ENCODE measurements at places on chromosomes 1 and 21.

- no peak for DNase-seq
Measured at GRCh38 chr1:215731699-215732098, 164.6 kb downstream of the KCTD3 start.

DNA sequence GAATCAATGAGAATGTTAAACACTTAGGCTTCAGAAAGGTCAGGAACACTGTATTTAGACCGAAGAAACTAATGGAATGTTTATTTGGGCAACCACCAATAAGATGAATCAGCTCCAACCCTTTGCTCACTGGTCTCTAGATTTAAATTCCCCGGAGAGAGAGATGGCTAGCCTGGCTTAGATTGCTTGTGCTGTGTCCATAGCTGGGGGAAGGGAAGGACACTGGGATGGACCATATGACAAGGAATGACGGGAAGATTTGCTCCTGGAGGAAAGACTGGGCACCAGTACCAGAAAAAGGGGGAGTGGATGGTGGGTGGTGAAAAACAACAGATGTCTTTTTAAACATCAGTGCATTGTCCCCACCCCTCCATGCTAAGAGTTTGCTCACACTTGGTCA is 426.6 kb downstream of the DUSP10 start:
- DNase-seq: no peak

DNA sequence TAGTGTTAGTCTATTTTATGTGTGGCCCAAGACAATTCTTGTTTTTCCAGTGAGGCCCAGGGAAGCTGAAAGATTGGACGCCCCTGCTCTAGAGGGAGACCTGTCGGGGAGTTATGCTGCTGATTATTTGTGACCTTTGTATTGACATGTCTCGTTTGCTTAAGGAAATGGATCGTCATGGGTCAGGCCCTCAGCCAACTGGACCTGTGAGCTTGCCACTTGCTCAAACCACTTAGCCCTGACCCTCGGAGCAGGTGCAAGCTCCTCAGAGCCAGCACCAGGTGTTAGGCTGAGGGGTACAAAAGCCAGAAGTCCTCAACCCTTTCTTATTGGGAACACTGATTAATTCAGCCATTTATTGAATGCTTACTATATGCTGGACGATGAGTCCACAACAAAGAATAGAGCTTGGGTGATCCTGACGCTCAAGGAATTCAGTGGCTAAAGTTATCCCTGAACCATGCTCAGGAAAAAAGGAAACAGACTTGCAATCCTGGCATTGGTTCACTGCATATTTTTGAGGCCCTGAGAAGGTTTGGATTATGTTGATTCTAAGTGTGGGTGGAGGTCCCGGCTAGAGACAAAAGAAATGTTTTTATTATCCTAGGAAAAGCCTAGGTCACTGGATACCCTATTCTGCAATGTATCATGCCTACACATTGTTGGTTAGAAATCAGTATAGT is 19.0 kb downstream of the TGFB2 start:
- DNase-seq: no peak

GRCh38 chr1:109902204-109902985 is 8.3 kb upstream of the CSF1 start:
- no peak for DNase-seq

DNA sequence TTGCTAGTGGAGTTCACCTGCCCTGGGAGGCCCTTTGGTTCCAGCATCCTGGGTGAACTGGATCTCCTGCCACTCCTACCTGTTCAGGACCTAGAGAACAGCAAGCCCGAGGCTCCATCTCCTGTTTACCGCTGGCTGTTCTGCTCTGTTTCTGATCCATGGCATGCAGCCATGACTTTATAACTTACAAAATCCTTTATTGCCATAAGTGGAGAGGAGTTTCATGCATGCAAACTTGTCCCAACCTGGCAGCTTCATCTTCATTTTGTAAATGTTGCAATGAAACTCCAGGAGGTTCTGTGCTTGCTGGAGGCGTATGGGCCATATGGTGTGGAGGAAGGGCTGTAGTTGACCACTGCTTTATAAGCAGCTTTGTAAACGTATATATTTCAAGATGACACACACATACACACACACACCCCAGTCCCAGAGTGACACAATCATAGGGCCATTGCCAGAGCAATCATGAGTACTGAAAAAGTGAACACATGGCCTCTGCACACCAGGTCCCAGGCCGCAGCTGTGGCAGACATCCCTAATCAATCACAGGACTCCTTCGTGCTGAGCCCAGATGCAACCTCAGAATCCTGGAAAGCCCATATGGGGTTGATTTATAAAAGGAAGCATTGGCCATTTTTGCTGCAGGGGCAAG is 69.0 kb downstream of the UBIAD1 start:
- no peak for DNase-seq

DNA sequence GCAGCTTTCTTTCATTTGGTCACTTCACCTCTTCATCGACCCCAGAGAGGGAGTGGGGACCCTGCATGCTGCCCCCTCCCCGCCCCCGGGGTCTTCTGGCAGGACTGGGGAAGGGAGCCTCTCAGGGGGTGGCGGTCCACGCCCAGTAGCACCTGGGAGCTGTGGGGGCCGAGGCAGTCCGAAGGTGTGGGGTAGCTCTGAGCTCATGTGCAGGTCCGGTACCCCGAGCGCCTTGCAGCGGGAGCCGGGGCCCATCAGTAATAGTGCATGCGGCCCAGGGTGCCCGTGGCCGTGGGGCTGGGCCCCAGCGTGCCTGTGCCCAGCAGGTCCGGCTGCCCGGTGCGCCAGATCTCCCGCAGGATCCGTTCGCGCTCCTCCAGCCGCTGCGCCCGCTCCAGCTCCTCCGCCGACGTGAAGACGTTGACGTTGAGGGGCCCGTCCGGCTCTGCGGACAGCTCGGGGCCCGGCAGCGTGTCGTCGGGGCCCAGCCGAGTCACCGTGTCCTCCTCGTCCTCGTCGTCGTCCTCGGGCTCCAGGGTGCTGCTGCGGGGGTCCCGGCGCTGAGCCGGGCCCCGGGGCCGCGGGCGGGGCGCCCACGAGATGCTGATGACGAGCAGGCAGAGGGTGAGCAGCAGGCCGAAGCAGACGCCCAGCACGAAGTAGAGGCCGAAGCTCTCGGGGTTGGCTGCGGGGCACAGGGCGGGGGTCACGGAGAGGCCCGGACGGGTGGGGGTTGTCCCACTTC is 1.2 kb downstream of the EVA1B start:
- no peak for DNase-seq

GRCh38 chr1:102529446-102529845 is 532.7 kb upstream of the OLFM3 start:
- no peak for DNase-seq

DNA sequence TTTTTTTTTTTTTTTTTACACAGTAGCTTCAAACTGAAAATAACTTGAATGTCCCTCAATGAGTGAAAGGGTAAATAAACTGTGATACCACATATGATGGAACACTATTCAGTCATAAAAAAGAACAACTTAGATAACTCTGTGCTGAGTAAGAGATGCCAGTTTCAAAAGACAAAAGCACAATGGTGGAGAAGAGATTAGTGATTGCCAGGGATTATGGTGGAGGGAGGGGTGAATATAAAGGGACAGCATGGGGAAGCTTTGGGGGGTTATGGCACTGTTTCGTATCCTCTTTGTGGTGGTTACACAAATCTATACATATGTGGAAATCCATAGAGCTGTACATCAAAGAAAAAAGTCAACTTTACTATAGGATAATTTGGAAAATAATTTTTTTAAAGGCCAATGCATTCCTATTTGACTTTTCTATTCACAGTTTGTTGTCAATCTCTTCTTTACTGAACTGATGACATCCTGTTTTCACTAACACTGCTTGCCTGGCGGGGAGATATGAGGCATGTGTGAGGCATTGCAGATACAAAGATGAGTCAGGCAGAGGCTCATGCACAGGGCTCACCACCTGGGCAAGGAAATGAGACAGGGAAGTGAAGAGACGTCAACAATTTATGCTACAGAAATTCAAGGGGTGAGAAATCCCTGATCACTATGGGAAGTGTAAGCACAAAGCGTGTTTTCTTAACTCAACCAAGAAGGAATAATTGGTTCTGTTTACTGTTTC is 302.7 kb downstream of the DUSP10 start:
- DNase-seq: no peak

DNA sequence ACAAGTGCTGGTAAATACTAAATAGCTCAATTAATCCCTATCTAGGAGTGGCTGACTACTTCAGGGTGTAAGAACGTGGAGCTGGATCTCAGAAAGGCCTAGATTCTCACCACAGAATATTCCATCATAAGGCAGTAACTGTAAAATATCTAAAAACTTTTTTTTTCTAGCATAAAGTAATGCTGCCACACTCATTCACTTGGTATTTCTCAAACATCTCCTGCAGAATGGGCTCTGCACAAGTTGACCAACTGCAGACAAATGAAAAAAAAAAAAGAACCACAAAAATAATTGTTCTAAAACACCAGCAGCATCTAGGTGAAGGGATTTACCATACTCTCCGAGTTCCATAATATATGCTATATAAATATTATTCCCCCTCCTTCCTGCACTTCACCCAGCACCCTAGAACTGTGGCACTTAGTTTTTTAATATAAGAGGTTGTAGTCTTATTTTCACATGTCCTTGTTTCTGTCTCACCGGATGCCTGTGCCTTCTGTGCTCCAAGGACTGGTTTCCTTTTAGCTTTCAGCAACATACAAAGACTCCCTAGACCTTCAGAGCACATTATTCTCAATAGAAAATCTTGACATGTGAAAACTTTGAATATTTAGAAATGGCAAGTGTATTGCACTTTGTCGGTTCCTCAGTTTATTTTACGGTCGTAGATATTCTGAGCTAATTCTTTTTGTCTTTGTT is 8.9 kb downstream of the VSIG8 start:
- DNase-seq: no peak

- DNase-seq: no peak
Measured at GRCh38 chr1:119652587-119652986, 4.5 kb upstream of the ZNF697 start.

DNA sequence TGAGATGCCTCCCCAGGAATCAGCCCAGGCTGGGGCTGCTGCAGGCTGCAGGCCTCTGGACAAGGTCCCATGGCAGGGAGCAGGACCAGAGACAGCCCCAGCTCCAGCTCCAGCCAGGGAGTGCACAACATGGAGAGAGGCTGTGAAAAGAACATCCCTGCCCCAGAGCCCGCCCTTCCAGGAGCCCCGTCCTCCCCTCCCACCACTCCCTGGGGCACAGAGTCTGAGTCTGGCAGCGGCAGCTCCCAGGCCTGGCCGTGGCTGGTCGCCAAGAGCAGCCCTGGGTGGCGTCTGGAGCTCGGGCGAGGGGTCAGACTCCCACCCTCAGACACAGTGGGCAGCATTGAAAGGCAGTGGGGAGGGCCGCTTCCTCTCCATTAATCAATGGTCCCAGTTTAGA is 37.8 kb downstream of the MEGF6 start:
- no peak for DNase-seq

DNA sequence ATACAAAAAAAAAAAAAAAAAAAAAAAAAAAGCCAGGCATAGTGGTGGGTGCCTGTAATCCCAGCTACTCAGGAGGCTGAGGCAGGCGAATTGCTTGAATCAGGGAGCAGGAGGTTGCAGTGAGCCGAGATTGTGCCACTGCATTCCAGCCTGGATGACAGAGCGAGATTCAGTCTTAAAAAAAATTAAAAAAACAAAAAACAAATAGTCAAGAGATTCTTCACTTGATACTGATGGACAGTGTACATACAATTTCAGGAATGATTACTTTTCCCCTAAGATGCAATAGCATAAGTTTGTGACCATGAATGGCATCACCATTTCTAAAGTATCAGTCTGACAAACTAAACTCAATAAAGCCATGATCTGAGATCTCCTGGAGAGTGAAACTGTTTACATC is 60.8 kb upstream of the IVNS1ABP start:
- no peak for DNase-seq

- DNase-seq: no peak
Measured at GRCh38 chr1:197036861-197037260, 30.2 kb downstream of the F13B start.

DNA sequence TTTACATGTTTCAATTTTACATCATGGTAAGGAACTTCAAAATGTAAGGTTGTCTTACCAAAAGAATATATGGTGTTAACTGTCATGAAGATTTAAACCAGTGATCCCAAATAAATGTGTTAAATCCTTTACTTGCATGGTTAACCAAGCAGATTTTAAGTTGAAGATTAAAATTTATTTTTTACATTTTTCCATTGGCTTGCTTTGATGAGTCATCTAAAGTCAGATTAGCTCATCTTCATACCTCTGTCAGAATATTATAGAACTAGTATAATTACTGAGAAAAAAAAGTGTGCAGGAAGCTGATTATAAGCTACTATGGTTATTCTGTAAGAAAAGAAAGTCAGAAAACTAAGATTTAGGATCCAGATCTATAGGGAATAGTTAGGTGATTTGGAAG is 95.3 kb upstream of the DPH5 start:
- no peak for DNase-seq

DNA sequence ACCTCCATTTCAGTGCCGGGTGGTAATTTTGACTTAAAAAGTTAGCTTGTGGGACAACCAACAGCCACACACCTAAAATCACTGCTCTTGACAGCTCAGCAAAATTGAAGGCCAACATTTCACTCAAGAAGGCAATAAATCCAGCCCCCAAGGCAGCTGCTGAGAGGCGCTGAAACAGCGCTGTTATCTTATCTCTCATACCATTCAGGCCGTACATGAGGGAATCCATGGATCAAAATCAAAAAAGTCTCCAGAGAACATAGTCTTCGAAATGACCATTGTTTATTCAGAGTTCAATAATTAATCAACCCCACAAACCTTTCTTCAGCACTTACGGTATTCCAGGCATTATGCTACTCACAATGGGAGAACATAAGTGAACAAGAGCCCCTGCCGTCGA is 38.5 kb downstream of the ZBTB18 start:
- DNase-seq: no peak

DNA sequence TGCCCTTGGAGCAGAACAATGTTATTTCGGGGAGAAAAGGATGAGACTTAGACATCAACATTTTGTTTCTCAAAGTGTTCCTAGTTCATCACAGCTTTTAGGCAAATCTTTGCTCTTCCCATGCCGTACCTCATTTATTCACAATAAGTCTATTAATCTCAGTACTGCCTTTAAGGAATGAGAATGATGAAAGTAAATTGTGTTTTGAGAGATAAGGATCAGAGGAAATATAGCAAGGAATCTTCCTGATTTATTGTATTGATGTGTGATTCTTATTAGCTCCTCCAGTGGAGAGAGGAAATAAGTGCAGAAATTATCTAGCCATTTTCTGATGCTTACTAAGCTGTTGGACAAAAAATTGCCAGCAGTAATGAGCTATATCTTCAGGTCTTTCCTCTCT is 2.0 kb downstream of the POLR3C start:
- no peak for DNase-seq

DNA sequence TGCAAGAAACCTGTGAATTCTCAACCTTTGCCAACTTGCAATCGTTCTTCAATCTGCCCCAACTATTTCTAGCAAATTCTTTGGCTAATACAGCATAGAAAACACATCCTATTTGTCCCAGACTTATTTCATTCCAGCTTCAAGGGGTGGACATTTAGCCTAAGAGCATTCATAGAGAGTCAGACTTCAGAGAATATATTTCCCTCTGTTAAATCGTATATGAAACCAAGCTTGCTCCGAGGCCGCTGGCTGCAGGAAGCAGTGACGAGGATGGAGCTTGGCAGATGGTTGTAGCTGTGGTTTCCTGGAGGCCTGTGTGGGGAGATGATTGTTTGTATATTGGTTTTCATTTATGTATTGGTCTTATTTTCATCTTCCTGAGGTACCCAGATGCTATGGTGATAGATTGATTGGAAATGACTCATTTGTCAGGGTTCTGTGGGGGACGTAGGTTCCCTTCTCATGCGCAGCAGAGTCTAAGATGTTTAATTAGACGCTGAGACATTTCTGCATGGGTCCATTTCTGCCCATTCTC is 26.1 kb downstream of the MAN1C1 start:
- no peak for DNase-seq

GRCh38 chr1:34829250-34829649 is 30.3 kb downstream of the SMIM12 start:
- no peak for DNase-seq
